NCI-H1436 treated with DMSO at 0.1 percent for 48 hours (cell line): ENCODE measurements at places on chromosomes 12 and 14.

GRCh38 chr14:87034680-87035079, 958.3 kb downstream of the GALC start:
- no peak for DNase-seq

DNA sequence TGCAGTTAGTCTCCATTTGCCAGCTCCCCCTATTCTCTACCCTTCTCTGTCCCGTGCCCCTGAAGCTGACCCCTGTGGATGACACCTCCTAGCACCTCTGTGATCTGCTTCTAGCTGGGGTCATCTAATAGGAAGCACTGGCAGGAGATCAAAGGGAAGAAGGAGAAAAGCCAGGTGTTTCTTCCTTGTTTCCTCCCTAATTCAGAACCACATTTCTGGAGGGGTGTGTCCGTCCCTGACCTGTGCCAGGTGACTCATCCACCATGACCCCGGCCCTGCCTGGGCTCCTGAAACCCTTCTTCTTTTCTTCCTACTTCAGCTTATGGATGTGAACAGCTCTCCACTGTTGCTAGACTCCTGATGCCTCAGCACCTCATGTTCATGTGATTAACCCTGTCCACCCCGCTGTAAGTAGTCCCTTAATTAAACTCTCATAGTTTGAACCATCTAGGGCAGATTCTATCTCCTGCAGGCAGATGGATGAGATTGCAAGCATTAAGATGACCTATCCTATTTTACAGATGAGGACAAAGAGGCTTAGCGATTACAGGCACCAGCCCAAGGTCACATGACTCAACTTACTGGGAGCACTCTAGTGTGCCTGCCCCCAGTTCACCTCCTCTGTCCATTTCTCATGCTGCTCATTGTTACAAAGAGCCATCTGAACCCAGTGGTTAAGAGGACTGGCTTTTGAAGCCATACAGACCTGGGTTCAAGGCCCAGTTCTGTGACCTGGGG, 770.5 kb downstream of the MED13L start:
- DNase-seq: no peak

DNA sequence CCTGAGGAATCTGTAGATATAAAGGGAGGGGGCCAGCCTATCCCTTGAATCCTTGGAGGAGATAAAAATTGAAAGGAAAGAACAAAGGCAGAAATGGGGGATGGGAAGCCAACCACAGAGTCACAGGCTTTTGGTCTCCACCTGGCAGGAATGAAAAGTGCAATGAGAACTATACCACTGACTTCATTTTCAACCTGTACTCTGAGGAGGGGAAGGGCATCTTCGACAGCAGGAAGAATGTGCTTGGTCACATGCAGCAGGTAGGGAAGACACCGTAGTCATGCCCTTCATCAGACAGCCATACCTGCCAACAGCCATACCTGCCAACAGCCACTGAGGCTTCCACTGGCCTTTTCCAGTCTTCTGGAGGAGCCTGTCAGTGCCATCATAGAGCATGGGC, 13.4 kb downstream of the ASB8 start:
- DNase-seq: no peak

DNA sequence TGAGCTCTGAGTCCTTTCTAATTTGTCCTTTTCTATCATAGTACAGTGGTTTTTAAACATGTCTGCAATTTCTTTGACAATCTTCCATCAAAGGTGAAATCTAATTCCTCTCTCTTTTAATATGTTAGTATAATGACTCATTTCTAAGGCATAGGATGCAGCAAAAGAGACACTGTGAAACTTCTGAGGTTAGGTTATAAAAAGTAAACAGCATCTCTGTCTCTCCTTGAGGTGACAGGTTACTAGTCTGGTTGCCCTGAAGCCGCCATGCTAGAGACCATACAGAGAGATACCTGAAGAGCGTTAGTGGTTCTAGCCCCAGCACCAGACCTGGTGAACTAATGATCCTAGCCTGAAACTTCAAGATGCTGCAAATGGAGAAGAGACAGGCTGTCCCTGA, 114.3 kb downstream of the PPM1A start:
- DNase-seq: no peak

- DNase-seq: no peak
Measured at GRCh38 chr14:81319314-81319713, 80.8 kb downstream of the STON2 start.

DNA sequence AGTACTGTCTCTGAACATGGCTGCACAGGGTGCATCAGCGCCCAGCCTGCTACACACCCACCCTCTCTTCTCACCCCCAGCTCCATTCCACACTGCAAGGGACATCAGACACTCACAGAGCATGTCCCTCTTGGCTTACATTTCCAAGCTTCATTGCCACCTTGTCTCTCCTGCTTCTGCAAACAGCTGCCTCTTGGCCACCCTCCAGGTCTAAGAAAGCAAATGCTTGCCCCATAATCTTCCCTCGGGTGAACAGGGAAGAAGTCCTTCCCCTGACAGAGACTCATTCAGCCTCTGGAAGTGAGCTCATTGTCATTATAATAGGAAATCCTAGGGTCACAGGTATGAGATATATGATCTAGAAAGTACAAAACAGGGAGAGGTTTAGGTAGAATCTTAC, 505.2 kb downstream of the RMST start:
- no peak for DNase-seq

DNA sequence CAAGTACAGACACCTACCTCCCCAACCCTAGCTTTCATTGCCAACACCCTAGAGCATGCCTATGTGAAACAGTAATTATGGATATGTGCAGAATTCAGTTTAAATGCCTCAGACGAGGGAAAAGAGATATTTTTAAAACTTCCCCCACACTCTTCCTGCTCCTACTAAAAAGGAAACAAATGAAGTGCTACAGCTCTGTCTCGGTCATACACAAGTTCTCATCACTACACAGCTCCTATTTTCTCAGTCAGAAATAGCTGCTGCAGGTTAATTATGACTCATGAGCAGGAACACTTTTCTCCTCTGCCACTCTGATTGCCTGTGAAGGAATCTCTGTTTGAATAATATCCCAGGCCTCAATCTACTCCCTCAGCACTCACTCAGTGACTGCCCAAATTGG, 703.6 kb upstream of the FLRT2 start:
- no peak for DNase-seq

GRCh38 chr12:38625306-38625705, 280.1 kb downstream of the CPNE8 start:
- DNase-seq: no peak

DNA sequence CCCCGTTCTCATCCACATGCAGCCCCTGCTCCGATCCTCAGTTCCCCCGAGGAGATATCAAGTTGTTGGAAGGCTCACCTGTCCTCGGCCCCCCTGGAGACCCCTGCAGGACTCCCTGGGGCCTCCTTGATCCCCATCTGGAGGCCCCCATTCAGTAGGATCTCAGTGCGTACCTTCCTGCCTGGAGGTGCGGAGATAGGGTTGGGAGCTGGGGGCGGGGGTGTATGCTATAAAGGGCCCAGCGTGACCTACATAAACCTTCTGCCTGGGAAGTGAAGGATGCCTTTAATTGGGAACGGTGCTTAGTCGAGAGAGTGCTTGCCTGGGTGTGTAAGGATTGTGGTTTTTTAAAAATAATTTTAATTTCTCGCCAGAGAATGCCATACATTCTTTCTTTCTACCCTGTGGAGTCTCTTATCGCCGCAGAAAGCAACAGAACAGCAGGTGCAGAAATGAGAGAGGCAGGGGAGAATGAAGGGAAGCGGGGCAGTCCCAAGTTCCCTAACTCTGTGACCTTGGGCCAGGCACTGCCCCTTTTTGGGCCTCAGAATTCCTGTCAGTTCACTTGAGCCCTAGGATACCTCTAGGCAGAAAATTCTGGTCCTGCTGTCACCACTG, 153.7 kb downstream of the TSPAN9 start:
- no peak for DNase-seq

GRCh38 chr12:114638790-114639435, 45.1 kb downstream of the TBX3 start:
- no peak for DNase-seq

DNA sequence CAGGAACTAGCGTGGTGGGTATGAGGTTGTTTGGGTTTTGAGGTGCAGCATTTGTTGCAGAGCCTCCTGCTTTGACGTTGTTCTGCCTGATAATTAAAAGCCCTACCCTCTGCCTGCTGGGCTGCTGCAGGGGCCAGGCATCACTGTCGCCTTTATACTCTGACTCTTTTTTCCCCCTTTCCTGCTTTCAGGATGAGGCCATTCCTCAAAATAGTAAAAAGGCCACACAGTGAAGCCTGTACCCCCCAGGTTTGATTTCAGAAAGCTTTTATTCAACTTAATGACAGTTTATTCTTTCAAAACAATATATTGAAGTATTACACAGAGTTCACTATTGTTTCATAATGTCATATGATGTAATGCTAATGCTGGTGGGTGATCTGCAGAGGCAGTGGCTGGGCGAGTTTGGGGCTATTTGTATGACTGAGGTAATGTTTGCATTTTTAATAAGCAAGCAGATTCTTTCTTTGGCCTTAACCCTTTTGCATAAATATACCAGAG, 9.1 kb downstream of the BORCS5 start:
- DNase-seq: no peak

DNA sequence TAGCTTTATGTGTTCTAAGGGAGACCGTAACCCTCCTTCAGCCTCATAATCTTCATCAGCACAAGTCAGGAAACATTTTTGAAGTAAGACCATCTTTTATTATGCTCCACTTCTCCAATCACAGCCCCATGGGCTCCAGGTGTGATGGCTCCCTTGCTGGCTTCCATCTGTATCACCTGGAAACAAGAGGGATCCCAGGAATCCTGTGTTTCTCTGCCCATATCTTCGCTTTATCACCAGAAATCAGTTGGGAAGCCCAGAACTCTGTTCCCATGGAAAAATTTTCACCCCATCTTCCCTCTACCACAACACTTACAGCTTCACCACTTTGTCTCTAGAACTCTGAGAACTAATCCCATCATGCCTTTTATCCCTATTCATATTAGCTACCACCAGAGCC, 68.3 kb downstream of the METTL25 start:
- no peak for DNase-seq

- no peak for DNase-seq
Measured at GRCh38 chr12:91441993-91442952, 259.7 kb upstream of the DCN start.

GRCh38 chr12:130552483-130552996, 163.6 kb downstream of the RIMBP2 start:
- DNase-seq: no peak

DNA sequence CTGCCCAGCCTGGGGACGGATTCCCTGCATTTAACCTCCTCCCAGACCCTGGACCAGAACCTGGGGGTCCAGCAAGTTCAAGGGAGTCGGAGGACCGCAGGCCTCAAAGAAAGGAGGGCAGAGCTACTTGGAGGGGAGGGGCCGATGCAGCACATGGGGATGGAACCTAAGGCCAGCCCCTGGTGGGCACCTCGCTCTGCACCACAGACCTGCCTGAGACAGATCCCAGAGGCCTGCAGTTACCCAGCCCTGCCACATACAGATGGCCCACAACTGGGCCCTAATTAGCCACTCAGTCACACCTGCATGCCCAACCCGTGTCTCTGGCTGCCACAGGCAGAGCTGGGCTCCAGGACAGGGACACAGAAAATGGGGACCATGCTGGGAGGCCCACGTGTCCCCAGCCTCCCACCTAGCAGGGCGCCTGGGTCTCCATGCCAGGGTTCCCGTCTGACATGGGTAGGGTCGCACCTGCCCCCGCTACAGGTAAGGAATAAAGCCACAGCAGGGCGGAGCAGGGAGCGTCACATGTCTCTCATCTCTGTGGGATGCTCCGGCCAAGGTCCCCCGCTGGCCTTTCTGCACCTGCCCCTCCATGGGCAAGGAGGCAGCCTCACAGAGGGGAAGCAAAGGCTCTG, 16.7 kb downstream of the AKT1 start:
- DNase-seq: no peak

GRCh38 chr14:64860039-64860438, 19.7 kb downstream of the SPTB start:
- no peak for DNase-seq

DNA sequence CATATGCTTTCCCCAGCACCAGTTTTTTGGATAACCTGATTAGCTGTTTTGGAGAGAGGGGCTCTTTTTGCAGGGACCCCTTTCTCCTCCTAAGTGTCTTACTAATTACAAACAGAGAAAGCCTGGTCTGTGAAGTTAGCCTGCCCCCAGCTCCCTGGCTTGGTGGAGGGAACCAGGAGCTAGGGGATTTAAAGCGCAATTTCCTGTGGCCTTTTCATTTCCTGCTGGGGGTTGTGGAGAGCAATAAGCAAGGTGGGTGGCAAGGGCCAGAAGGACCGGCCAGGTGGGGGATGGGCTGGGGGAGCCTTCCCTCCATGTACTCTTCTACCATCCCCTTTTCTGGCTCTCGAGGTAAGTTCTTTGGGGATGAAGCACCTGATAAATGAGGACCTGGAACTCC, 4.1 kb upstream of the CISTR start:
- DNase-seq: no peak

- no peak for DNase-seq
Measured at GRCh38 chr12:52798671-52799504, 3.0 kb upstream of the KRT3 start.

- DNase-seq: no peak
Measured at GRCh38 chr12:102009796-102010195, 52.0 kb downstream of the WASHC3 start.

DNA sequence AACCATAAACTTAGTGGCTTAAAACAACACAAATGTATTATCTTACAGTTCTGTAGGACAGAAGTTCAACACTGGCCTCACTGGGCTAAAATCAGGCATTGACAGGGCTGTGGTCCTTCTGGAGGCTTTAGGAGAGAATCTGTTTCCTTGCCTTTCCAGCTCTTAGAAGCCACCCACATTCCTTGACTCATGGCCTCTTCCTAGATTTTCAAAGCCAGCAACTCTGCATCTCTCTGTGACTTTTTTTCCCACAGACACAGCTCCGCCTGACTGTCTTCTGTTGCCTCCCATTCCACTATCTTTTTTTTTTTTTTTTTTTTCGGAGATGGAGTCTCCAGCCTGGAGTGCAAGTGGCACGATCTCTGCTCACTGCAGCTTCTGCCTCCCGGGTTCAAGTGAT, 11.8 kb upstream of the NFATC4 start:
- no peak for DNase-seq

DNA sequence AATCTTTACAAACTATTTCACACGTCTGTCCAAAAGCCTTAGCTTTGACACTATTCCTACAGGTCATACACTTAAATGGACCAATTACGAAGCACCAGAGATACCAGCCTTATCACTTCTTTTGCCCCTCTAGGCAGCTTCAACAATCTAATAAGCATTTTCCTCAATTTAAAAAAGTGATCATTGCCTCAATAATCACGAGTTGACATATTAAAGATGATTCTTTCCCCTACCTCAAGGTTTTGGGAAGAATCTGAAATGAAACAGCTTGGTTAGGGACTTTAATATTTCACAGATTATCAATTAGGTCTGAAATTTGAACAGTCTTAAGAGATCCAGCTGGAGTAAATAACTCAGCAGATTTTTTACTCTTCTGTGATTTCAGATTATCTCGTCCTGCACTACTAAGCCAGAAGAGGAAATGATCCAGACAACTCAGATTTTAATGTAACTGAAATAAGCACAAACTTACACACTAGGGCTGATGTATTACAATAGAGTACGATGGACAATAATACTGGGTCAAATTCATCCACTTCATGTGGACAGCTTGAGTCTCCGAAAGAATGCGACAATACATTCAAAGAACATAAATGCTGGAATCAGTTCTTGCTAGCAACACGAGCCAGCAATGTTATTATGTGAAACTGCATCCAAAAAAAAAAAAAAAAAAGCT, 15.9 kb downstream of the UBE2N start:
- DNase-seq: no peak
